ENCODE measurements at places on chromosomes 2 and 18.
A peak's percentile ranks its signal among the peaks of the same experiment; 100 is the strongest.

DNA sequence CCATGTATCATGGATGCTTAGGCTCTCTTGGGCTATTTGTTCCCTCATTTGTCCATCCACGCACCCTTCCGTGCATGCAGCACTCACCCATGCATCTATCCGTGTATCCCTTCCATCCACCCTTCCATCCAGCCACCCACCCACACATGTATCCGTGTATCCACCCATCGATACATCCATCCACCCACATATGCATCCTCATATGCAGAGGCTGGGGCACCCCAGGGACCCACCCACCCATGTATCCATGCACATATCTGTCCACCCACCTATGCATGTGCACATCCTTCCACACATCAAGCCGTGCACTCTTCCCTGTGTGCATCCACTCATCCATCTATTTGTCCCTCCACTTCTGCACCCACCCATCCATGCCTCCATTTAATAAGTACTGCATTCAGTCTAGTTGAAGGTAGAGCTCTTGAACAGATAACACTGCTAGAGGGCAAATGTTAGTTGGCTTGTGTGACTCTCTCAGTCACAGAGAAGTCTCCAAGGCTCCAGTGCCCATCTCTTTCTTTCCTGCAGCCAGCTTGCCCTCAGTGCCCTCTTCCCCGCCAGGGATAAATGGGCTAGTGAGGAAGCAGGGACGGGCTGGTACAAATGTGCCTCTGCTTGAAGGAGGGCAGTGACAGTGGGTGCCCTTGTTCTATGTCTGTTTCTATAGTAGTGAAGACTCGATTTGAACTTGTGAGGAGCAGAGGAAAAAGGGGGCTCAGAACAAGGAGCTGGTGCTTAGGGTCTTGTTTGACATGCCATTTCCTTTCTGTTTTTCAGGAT lies 61.5 kb downstream of the EMILIN2 start:
- DNase-seq: peak; percentile 56

GRCh38 chr18:8003878-8004675 lies 437.0 kb downstream of the PTPRM start:
- no peak for DNase-seq

DNA sequence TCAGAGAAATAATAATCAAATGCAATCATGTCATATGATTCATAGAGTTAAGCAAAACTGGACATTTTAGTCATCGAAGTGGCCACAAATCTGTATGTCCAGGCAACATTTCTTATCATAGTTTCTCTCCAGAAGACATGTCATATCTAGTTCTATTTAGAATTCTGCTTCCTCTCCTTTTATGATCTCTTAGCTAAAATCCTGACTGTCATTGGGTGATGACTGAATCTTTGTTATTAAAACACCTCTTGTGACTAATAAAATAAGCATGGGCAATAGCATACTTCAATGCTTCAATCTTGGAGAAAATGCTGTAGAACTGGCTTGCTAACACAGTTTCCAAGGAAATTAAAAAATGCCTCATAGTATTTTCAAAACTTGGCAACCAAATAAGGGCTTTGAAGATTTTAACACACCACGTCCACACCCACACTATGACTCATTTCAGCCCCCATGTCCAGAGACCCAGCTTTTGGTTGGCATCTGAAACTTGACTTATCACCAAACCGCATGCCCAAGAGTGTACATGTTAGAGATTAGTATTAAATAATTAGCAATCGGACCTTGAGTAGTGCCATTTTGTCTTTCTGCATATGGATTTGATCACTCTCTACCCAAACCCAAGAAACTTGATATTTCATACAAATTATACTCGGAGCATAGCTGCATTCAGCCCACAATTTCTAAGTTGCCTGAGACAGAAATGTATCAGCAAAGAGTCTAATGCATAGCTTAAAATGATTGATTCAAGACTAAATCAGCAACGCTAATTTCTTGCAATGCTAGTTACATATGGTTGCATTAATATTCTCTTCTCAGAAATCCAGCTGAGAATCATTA lies 106.5 kb upstream of the ETAA1 start:
- no peak for DNase-seq

DNA sequence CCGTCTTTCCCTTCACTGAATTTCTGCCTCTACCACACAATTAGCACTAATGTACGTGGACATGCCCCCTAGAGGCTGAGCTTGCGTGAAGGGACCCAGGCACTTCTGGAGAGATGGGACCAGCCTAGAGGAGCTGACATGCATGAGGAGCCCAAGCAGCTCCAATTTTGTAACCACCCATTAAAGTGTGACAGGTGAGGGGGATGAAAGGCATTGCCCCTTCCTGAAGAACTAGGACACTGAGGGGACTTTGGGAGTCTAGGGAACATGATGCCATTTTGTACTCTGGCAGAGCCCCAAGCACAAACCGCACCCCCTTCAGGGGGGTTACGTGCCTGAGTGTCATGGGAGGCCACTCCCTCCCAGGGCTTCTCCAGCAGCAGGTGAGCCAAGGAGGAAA lies 63.6 kb downstream of the HNRNPLL start:
- no peak for DNase-seq

DNA sequence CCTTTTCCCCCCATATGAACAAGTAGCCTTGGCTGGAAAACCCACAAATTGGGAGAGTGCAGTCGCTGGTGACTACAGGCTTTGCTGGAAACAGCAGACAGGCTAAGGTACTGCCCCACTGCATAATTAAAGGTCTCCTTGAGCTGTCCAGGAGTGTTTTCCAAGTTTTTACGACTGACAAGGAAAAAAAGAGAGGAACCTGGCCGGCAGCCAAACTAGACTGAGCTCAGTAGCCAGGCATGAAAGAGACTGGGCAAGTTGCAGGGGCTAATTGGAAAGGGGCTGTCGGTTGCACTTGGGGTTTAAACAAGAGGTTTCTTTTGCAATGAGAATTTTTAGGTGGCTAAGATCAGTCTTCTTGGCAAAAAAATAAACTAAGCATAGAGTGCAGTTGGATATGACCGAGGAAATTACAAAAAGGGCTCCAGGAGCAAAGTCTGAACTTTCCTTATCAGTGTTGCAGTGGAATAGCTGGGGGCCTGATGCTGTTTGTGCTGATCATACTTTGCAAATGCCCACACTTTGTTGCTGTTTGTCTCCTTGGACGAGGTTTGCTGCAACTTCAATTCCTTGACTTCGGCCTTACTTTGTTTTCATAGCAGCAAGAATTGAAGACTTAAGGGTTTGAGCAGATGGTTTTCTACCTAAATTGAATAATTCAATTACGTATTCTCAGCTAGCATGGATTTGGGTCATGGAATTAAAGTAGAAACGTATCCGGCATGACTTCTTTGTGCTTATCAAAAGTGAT lies 2.1 kb downstream of the GULP1 start:
- no peak for DNase-seq

- no peak for DNase-seq
These were observed 161.2 kb upstream of the EPAS1 start for GRCh38 chr2:46135958-46136357.

DNA sequence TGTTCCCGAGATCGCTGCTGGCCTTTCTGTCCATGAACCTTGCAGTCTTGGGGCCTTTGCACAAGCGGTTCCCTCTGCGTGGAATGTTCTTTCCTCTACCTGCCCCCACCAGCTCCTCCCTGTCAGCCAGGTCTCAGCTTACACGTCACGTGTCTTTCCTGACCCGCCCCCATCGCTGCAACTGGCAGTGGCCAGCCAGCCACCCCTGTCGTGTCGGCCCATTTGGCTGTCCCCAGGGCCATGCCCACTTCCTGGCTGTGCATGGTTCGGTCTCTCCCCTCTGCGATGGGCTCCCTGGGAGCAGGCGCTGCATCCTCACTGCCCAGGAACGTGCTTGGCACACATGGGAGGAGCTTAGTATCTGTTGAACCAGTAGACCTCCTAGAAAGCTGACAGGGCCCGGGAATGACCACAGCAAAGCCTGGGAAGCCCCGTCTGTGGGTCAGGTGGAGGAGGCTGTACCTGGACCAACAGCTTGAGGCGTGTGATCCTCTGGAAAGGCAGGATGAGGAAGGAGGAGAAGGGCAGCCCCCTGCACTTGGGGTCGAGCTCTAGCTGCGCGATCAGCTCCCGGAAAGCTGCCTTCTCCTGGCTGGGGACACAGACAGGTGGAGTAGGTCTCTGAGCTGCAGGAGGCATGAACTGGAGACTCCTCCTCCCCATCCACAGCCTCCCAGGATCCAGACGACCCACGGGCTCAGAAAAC lies 21.0 kb downstream of the SNORC start:
- no peak for DNase-seq

GRCh38 chr18:50607378-50607926 lies 47.6 kb downstream of the MAPK4 start:
- DNase-seq: no peak

DNA sequence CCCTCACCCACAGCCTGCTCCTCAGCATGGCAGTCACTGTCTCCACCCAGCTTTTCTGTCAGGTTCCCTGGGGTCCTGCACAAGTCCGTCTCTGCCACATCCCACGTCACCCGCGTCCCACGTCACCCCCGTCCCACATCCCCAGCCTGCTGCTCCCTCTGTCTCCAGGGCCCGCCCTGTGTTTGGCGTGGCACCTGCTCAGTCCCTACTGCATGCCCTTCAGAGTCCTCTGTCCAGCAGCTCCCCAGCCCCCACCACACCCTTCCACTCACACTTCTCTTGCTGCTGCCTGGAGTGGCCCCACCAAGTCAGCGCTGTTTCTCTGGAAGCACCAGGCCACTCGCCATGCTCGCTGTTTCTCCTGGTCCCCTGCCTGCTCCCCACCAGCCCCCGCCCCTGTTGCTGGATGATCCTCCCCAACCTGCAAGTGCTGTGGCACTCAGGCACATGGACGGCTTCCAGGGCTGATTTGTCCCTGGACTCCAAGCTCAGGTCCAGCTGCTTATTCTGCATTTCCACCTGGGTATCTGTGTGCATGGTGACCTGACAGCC lies 18.8 kb downstream of the ATG4B start:
- DNase-seq: no peak

DNA sequence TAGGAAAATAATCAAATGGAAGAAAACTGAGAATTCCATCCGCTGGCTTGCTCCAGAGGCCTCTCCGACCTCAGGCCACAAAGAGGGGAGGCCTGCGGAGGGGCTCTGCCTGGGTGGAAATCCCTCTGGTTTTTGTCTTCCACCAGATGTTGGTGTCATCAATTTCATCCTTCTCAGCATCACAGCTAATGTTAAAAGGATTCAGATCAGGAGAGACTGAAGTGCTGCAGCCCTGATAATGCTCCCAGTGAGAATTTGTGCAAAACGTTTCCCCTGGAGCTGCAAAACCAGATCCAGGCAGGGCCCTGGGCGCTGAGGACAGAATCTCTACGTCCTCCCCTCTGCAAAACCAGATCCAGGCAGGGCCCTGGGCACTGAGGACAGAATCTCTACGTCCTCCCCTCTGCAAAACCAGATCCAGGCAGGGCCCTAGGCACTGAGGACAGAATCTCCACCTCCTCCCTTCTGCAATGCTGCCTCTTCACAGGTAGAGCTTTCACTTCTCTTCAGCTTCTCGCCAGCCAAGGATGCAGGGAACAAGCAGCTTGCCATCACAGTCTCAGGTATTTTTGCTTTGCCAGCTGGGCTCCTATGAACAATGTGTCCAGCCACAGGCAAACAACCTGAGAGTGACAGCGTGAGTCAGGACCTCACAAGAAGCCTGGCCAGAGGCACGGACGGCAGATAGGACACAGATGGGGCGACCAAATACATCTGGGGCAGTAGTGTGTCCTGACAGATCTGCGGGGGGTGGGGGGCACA lies 81.2 kb downstream of the TMEM18 start:
- DNase-seq: no peak

- no peak for DNase-seq
These were observed 225.2 kb downstream of the SLC4A3 start for GRCh38 chr2:219852626-219853025.

DNA sequence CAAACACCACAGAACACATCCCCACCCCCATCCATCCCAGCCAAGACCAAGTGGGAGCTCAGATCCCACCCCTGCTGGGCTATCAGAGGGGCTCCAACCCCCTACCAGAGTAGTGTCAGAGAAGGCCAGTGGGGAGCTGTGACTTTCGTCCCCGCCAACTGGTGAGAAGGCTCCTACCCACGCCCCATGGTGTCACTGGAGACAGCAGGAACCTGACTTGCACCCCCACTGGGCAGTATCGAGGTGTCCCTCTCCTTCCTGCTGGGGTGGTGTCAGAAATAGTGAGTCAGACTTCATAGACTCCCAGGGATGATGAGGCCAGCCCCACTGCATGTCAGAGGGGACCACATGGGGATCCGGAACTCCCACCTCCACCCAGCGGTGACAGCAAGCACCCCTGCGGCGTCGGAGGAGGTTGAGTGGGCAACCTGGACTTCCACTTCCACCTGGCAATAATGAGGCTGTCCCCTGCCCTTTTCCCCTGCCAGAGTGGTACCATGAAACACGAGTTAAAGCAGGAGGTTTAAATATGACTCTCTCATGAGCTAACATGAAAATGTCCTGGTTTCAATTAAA lies 106.7 kb downstream of the CTIF start:
- DNase-seq: no peak

DNA sequence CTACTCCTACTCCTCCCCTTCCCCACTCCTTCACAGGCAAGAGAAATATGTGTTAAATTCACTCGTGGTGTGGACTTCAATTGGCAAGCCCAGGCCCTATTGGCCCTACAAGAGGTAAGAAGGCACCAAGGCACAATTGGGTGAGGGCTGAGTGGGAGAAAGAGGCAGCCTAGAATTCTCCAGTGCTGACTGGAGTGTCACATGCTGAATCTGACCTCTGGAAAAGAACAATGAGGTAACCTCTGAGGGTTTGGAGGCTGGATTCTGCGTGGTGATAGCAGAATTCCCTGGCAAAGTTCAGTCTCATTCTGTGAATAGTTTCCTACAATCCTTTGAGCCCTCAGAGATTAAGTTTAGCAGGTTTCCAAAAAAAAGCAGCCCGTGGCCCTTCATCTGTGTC lies 6.9 kb downstream of the CENPA start:
- DNase-seq: no peak

- DNase-seq: no peak
These were observed 80.1 kb downstream of the XDH start for GRCh38 chr2:31334311-31335026.

GRCh38 chr2:179701524-179702110 lies 159.8 kb downstream of the ZNF385B start:
- no peak for DNase-seq

- no peak for DNase-seq
These were observed 28.4 kb upstream of the SELENOI start for GRCh38 chr2:26317377-26318105.

DNA sequence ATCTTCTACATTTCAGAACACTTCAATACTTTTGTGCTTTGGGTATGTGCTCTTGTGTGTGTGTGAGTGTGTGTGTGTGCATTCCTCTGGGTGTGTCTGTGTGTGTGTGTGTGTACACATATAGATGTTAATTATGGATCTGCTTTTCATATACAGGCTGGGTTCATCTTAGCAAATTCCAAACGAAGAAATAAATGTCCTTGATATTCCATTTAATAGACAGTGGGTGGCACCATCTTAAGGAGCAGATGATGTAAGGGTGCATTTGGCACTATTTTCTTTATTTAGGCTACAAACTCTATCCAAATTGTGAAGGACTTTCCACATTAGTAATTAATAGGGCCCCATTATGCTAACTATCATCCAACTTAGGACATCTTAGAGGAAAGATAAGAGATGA lies 425.8 kb upstream of the POU3F3 start:
- no peak for DNase-seq

Measured in activated effector memory CD4-positive, alpha-beta T cell treated with anti-CD3 and anti-CD28 coated beads, Interleukin-2, amount 50 U/mL, for 16 hours (primary cell).